ENCODE measurements at places on chromosomes 1 and 21.
A peak's percentile ranks its signal among the peaks of the same experiment; 100 is the strongest.

- DNase-seq = no peak
Observed at GRCh38 chr1:158089476-158089875, 91.2 kb upstream of the CD1D start.

DNA sequence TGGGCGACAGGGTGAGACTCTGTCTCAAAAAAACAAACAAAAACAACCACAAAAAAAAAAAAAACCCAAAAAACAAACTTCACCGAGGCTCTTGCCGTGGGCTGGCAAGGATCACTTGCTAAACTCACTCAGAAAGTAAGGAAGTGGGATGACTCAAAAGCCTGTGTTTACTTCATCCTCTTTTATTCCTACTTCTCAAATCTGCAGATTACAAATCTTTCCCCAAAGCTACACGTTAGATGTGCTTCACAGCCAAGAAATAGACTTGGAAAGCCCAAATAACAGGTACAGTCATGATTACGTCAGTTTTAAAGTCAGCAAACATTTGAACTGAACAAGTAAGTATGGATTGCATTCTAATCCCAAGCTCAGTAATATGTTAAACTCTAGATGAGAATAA lies 359.3 kb downstream of the ADGRL2 start:
- no peak for DNase-seq

DNA sequence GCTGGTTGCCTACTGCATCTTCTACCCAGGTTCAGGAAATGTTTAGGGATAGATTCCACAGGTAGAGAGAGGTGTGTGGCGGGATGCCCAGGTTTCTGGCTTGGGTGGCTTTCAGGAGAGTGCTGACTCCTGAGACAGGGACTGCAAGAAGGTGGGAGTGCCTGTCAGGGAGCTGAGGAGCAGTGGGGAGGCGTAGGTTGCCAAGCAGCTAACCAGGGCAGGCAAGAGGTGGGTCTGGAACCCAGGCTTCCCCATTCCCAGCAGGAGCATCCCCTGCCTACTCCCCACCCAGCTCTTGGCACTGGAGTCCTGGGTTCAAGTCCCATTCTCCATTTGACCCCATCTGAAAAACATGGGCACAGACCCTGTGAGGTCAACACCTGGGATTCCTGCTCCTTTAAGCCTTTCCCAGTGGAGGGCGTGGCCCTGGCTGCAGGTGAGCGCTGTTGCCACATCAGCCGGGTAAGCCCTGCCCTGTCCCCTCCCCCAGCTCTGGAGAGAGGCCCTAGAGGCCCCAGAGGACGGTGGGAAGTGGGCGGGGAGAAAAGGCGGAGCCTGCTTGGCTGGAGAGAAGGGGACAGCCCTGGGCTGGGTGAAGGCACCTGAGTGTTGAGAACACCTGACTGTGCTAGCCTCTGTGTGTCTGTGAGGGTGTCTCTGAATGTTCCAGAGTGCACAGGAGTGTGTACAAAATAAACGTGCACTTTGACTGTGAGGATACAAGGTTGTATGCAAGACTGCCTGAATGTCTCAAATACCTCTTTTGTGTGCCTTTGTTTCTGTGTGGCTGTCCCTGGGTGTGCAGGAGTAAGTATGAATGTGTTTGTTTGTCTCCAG lies 14.0 kb upstream of the SYNC start:
- peak; percentile 84 for DNase-seq

DNA sequence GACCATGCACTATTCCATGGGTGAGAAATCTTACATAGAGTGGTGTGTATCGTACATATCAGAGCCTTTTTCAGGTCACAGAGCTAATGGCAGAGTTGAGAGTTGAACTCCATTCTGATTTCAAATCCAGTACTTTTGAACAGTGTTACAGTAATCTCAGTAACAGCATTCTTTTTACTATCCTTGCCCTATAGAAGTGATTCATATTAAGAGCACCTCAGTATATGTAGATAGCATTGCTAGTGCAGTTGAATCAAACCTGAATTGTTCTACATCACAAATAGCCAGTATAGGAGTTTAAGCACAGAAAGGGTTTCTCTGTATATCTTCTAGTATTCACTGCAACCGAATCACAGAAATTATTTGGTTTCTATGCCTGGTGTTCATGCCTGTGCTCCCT lies 11.4 kb upstream of the GBP6 start:
- DNase-seq = no peak

- DNase-seq = no peak
Observed at GRCh38 chr1:212118872-212119260, 83.3 kb downstream of the DTL start.

DNA sequence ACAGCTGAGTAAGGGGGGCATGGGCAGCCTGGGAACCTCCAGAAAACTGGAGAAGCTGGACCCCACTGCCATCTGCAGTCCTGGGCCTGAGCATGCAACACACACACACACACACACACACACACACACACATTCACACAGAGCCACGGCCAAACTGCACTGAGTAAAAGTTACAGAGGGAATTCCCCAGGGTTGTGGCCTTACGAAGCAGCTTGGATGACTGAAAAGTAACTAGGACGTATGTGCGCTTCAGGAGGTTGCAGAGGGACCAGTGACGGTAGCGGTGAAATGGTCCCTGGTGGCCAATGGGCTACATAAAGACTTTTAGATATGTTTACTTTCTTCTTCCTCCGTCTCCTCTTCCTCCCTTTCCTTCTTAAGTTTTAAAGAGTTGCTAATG lies 232.5 kb upstream of the TMEM51 start:
- DNase-seq = no peak

DNA sequence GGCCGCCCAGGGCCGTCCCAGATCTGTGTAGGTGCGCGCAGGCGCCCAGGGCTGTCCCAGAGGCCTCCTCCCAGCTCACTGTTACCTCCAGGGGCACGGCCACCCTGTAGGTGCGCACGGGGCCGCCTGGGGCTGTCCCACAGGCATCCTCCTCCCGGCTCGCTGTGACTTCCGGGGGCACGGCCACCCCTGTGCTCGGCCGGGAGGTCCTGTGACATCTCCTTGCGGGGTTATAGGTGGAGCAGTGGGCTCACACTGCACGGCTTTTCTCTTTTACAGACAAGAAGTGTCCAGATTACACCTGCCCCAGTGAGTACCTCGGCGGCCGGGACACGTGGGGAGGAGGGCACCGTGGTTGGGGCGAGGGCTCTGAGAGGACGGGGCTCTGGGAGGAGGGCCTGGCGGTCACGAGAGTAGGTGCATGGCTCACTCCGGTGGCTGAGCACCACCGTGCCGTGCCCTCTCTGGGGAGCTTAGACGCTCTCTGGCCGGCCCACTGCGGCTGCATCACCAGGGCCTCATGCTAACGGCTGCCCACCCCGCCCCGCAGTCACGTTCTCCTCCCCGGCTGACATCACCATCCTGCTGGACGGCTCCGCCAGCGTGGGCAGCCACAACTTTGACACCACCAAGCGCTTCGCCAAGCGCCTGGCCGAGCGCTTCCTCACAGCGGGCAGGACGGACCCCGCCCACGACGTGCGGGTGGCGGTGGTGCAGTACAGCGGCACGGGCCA lies 21.4 kb downstream of the COL6A1 start:
- DNase-seq = no peak

- DNase-seq = no peak
Observed at GRCh38 chr21:45366931-45367401, 38.0 kb upstream of the COL18A1 start.

DNA sequence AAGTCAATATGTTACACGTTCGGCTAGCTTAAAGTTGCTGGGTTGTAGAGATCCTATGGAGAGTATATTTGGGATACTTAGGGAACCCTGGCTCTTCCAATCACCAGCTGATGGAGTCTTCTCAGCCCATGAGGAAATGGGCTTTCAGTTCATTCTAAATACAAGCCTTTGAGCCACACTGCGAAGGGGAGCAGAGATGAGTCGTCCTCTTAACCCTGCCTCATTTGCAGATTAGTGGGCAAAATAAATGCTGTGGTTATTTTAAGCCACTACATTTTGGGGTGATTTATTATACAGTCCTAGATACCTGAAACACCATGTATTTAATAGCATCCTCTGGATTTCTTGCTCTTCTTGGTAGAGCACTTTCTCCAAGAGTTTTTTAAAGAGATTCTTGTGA lies 19.0 kb upstream of the VCAM1 start:
- no peak for DNase-seq

- DNase-seq = peak; percentile 32
Observed at GRCh38 chr1:19582318-19582717, 61.8 kb upstream of the NBL1 start.

- no peak for DNase-seq
Observed at GRCh38 chr1:67766141-67766978, 66.9 kb downstream of the GNG12 start.

DNA sequence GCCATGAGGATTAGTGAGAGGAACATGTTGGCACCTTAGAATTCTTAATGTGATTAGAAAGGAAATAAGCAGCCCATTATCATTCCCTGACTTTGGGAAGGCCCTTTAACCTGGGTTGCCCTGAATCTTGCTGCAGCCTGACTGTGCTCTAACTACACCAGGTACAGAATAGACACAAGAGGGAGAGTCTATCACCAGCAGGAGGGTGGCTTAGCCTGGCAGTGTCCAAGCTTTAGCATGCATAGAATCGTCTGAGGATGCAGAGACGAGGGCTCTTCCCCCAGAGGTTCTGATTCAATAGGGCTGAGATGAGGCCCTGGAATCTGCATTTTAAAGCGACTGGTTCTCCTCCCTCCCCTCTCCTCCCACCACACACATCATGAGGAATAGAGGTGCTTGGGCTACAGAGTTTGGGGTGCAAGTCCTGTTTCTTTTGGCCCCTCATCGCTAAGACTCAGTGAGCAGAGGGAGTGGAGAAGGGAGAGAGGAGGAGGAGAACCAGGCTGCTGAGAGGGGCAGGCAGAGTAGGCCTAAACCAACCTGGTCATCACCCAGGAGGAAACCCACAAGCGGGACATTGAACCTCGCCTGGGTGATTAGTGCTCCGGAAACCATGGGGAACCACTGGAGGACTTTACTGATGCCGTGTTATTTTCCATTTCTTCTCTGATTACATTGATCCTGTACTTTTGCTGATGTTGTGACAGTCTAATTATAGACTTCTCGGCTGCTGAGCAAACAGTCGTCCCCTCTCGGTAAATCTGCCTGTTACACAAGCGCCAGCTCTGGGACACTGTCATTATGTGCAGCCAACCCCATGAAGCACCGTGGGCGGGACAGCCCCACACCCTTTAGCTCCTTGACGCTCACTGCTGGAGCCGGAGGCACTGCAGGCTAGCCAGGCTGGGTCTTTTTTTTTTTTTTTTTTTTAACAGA lies 6.3 kb upstream of the TENT5C start:
- peak; percentile 37 for DNase-seq

DNA sequence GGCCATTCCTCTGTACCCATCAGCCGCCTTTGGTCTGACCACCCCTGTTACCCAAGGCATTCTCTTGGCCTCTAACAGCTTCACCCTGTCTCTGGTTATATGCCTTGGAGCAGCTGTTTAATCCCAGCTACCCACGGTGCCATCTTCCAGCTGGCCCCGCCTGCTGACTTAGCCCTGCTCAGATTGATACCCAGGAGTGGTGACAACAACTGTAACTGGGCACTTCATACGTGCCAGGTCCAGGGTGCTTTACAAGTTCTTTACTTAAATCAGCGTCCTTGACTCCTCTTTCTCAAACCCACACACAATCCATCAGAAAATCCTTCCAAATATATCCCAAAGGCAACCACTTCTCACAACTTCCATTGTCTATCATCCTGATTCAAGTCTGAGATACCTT lies 37.2 kb upstream of the HMGB4 start:
- no peak for DNase-seq

- no peak for DNase-seq
Observed at GRCh38 chr1:155673003-155673402, 15.6 kb downstream of the YY1AP1 start.

GRCh38 chr1:59499273-59499942 lies 202.5 kb downstream of the FGGY start:
- no peak for DNase-seq

DNA sequence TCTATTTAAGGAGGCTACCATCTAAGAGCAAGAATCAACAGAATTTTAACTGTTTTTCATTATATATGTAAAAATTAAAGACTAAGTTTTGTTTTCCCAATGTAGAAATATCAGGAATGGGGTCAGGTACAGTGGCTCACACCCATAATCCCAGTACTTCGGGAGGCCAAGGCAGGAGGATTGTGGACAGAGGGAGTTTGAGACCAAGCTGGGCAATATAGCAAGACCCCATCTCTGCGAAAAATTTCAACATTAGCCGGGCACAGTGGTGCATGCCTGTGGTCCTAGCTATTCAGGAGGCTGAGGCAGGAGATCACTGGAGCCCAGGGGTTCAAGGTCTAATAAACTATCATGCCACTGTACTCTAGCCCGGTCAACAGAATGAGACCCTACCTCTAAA lies 5.3 kb downstream of the LRRC40 start:
- no peak for DNase-seq
